A172 (cell line): ENCODE measurements at places on chromosomes 2 and 18.
A peak's percentile ranks its signal among the peaks of the same experiment; 100 is the strongest.

- no peak for DNase-seq
Measured at GRCh38 chr2:197786010-197786877, 1.1 kb upstream of the BOLL start.

GRCh38 chr2:197059477-197059876 lies 133.0 kb upstream of the PGAP1 start:
- DNase-seq = no peak

DNA sequence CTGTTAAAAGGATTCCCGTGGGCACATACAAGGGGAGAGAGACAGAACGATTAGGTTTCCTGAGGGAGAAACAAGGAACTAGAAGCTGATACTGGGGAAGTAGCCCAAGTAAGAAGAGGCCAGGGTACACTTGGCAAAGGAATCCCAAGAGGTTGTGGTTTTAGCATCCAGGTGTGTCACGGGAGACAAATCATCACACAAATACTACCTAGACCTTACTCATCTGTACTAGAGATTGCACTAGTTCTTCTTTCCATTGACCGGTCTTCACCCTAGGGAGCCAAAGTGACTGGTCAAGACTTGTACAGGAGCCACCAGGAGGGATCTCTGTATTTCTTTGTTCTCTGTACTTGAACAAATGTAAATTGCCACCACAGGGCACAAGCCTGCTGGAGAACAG lies 14.2 kb upstream of the NR4A2 start:
- no peak for DNase-seq

DNA sequence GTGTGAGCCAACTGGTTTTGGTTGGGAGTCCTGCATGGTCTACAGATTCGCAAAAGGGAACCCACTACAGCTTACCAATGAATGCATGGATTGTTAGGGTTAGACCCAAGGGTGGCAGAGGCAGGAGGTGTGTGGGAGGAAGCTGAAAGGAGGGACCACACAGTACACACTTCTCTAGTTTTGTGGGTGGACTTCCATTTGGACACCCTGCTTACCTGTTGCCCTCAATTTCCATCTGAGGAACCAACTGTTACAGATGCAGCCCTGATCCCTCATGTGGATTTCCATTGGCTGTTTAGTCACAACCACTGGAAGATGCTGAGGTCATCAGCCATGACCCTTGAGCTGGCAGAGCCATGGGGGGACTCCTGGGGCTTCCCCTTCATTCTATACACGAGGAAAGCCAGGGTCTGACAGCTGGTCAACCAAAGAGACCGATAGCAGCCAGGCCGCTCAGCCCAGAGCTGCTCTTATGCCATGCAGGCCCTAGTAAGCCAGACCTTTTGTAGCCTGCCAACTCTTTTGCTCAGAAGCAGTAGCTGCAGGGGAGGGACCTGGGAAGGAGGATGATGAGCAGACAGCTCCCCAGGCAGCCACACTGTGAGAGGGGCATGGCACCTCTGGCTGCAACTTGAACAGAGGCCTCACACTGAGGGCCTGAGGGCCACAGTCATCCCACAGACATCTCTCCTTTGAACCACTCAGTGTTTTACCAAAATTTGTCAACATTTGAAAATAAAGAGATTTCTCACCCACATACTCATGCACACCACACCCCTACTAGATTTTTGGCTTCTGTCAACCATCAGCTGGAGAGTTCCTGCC lies 162.1 kb downstream of the SETBP1 start:
- DNase-seq = no peak

DNA sequence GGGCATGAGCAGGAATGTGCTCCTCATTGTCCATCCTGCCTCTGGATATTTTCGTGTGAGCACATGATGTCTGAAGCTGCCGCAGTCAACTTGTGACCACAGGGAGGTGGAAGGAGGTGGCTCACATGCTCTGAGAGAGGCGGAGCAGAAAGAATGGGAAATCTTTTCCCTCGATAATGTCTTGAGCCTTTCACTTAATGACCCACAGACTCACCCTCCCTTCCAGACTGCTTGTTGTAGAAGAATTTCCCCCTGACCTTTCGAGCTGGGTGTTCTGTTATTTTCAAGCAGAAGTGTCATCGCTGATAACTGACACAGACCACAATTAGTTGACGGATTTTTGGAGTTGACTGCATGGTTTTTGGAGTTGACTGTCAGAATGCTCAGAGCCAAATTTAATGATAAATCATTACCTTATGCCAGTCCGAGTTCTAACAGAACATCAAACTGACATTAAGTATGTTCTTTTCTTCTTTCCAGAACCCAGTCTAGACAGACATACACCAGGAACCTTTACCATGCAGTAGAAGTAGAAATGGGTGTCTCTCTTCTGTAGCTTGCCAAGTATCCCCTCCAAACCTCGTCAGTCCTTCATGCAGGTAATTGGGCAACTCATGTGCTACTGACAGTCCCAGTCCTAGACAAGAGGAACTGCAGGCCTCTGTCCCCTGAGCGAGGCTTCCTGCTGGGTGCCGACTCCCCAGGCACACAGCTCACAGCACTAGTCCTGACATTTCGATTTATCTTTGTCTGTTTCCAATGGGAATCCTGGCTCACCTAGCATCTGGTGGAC lies 29.4 kb upstream of the RTTN start:
- DNase-seq = peak; percentile 87

- DNase-seq = peak; percentile 34
Measured at GRCh38 chr2:33496150-33496549, 19.7 kb downstream of the RASGRP3 start.
